Activated CD4-positive, alpha-beta T cell treated with anti-CD3 and anti-CD28 coated beads, Interleukin-2, Interleukin-6, amounts not matched to agents 100 ng/mL and 50 ng/mL, durations not matched to agents 16 hours and 8 hours (primary cell): ENCODE measurements at places on chromosomes 6 and 20.

DNA sequence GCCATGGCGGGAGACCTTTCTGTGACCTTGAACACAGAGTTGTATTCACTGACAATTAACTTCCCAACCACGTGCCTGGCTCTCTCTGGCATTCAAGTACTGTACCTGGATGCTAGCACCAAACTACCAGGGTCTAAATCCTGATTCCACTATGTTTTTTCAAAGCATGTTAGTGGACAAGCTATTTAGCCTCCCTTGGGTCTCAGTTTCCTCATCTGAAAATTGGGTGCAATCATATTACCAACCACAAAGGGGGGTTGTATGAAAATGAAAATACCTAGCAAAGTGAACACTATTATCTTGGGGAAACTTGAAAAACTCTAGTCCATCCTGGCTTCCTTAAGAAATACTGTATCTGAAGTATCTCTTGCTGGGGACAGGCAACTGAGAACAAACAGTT lies 308.7 kb upstream of the SGK1 start:
- DNase-seq = no peak

GRCh38 chr6:42742116-42742894 lies 3.6 kb downstream of the TBCC start:
- no peak for DNase-seq

GRCh38 chr6:154737424-154737823 lies 4.2 kb downstream of the SCAF8 start:
- no peak for DNase-seq

DNA sequence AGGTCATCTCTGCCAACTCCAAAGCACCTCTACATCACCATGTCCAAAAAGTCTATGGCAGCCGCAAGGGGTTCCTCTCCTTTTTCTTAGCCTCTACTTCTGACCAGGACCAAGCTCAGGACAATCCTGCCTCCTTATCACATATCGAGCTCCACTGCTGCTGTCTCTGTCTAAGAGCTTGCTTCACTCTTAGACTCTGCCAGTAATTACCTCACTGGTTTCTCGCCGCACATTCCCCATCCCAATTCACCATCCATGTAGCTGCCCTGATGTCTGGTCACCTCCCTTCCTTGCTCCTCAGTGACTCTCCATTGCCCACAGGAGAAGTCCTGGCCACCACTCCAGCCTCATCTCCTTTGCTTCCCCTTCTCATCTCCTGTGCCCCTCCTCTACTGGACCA lies 24.1 kb upstream of the PI16 start:
- no peak for DNase-seq

DNA sequence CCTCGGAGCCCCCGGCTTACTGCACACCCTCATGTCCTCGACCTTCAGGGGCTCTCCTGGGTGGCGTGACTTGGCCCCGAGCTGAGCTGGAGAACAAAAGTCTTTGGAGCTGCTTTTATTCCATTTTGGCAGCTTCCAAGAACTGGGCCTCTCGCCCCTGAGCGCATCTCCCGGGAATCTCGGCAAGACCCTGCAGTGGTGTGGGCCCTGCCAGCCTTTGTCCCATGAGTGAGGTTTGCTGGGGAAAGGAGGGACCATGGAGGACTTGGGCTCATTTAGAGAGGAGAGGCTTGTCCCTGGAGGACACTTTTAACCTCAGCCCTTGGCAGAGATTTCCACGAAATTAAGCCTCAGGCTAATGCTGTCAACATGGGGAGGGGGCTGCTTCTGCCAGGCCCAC lies 62.3 kb upstream of the SLCO4A1 start:
- DNase-seq = no peak
